ENCODE measurements at places on chromosomes 7 and 10.
A peak's percentile ranks its signal among the peaks of the same experiment; 100 is the strongest.

GRCh38 chr10:101840741-101841453 is 2.7 kb downstream of the KCNIP2 start:
- peak; percentile 60 for DNase-seq

GRCh38 chr10:112784022-112784461 is 166.0 kb upstream of the TCF7L2 start:
- no peak for DNase-seq

GRCh38 chr7:123533929-123534382 is 439 bp downstream of the IQUB start:
- DNase-seq: no peak

DNA sequence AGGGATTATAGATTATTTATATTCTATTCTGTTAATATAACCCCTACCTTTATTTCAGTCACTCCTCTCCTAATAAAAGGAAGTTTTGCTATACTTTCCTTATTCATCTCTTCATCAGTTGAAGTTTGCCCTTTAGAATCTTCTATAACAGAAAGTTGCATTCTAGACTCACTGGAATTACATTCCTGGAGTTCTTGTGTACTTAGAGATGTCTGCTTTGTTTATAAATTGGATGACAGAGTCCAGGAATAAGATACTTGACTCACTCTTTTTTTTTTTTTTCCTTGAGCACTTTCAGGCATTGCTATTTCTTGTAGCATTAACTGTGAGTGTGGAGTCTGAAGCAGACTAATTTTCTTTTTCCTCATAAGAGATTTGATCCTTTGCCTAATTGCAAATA is 640.8 kb downstream of the XPNPEP1 start:
- DNase-seq: no peak

- no peak for DNase-seq
These were observed 78.4 kb downstream of the LYZL2 start for GRCh38 chr10:30550967-30551815.

DNA sequence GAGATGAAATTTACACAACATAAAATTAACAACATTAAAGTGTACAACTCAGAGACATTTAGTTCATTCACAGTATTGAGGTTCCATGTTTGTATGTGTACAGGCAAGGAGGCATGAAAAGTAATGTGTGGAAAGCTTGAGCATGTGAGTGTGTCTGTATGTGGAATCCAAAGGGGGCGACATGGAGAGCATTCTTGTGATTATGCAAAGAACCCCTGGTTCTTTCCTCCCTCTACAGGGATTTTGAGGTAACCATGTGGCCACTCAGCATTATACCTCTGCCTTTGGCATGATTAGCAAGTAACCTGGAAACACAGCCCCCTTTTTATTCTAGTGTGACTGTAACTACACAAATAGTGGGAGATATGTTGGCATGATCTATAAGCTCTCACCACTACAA is 21.0 kb downstream of the OR2F1 start:
- DNase-seq: no peak

GRCh38 chr10:53719658-53720057 is 947.1 kb upstream of the MBL2 start:
- no peak for DNase-seq

- no peak for DNase-seq
These were observed 51.3 kb downstream of the PRTFDC1 start for GRCh38 chr10:24900888-24901685.
